ENCODE measurements at places on chromosomes 2 and 18. TPM values are rescaled to one million over a fixed set of nuclear protein-coding genes. Genes with fewer than 3 reads are reported as not detected.

The ANKRD62 gene
- not detected for total RNA-seq

GRCh38 chr2:182283512-182283911, 143.3 kb downstream of the PDE1A start:
- H3K4me3 ChIP-seq, result no peak overlapping the region
- DNase-seq, result no peak
- no peaks in the 10 kb centered on the region for H3K27me3 ChIP-seq
- no peaks in the 10 kb centered on the region for H3K4me1 ChIP-seq

DNA sequence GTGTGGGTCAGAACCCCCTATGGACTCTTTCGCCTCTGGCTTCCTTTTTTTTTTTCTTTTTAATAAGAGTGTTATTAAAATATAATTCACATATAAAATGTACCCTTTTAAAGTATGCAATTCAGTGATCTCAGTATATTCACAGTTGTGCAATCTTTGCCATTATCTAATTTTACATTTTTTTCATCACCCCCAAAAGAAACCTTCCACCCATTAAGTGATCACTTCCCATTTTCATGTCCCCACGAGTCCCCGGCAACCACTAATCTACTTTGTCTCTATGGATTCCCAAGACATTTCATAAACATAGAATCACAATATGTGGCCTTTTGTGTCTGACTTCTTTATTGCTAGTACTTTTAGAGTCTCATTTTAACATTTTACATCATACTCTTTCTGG, 38.7 kb upstream of the ANXA4 start:
- no peaks in the 10 kb centered on the region for H3K36me3 ChIP-seq
- no peaks in the 10 kb centered on the region for H3K4me1 ChIP-seq
- no peak overlapping the region for H3K27ac ChIP-seq
- no peak overlapping the region for H3K4me3 ChIP-seq
- DNase-seq, result no peak

- H3K36me3 ChIP-seq, result no peaks in the 10 kb centered on the region
- DNase-seq, result no peak
- no peak overlapping the region for H3K27ac ChIP-seq
- peaks cover 12% of the 10 kb centered on the region for H3K27me3 ChIP-seq
- no peak overlapping the region for H3K4me3 ChIP-seq
These were observed 124.3 kb upstream of the RAB12 start for GRCh38 chr18:8484951-8485350.

GRCh38 chr2:240325016-240326007, 110.2 kb upstream of the GPC1 start:
- H3K27me3 ChIP-seq, result peaks cover 14% of the 10 kb centered on the region
- no peak overlapping the region for H3K27ac ChIP-seq
- H3K4me1 ChIP-seq, result peaks cover 13% of the 10 kb centered on the region

GRCh38 chr2:8021921-8022320, 659.9 kb upstream of the ID2 start:
- no peak overlapping the region for H3K27ac ChIP-seq
- no peaks in the 10 kb centered on the region for H3K27me3 ChIP-seq
- no peak for DNase-seq
- no peaks in the 10 kb centered on the region for H3K36me3 ChIP-seq

All from mesothelial cell of epicardium (in vitro differentiated cells).